ENCODE measurements at places on chromosomes 4 and X.

DNA sequence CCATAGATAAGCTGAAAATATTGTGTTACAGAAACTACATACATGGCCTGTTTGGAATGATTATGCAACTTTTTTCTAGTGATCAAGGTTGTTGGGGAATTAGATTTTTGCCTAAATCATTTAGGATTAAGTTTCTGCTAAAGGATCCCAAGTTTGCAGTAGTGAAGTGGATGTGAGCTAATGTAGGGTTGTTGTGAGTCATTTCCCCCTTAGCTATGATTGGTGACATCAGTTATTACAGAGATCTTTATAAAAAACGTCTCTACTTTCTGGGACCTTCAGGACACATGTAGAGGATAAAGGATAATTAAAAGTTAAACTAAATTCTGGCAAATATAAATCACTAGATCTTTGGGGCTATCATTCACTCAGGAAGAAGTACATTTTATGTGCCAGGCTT is 133.3 kb downstream of the GATB start:
- no peak for DNase-seq

DNA sequence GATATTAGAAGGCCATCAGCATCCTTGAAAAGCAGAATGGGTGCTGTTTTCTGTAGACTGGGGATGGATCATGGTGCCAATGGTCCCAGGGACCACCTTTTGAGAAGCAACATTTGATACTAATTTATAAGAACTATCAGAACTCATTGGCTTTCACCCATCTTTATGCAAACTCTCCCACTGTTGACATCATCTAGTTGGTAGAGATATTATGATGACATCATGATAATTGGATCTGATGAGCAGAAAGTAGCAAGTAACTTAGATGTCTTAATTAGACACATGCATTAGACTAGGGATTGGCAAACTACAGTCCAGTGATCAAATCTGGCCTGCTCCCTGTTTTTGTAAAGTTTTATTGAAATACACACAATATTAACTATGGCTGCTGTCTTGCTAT is 181.0 kb downstream of the DCHS2 start:
- no peak for DNase-seq

- no peak for DNase-seq
Observed at GRCh38 chrX:133151336-133151735, 54.4 kb upstream of the USP26 start.

DNA sequence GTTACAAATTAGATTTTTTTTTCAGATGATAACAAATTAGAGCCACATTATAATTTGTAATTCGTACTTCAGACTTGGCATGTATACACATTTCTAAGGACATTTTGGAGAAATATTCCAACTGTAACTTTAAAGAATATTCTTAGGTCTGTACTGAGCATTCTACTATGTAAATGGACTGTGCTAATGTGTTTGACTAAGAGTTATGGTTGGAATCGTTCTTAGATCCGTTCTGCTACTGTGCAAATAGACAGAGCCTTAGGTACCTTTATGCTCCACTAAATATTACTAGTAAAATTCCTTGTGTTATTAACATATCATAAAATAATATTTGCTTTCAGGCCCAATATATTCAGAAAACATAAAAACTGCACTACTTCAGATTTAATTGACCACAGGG is 1180.0 kb upstream of the TENM3 start:
- DNase-seq, result no peak

- DNase-seq, result no peak
Observed at GRCh38 chr4:137376312-137376711, 156.0 kb downstream of the PCDH18 start.

DNA sequence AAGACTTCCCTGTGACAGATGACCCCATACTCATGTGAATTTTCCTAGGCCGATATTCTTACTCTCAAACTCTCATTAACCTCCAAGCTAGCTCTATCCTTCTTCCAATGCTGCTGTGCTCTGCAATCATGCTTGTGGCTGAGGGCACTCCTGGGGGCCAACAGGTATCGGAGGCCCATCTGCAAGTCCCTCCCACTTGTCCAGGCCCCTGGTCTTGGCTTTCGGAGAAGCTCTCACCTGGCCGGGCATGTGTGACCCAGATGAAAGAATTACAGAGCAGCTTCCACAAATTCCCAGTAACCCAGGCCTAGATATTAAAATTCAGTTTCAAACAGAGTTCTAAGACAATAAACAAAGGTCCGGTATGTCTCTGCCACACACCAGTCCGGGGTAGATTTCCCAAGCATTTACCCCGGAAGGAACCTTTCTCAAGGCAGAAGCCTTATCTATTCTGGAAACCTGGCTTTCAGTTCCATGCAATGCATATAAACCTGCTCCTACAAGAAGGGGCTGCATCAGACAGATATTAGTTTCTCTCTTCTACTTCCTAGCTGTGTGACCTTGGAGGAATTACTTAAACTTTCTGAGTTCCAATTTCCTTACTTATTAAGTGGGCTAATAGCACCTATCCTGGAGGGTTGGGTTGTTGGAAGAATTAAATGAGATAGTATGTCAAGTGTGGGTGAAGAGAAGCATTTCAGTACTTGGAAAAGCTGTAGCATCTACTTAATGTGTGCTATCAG is 270.8 kb downstream of the PTTG2 start:
- DNase-seq, result no peak

GRCh38 chr4:151315212-151315886 is 10.1 kb downstream of the SH3D19 start:
- DNase-seq, result no peak

- DNase-seq, result no peak
Observed at GRCh38 chrX:149074398-149074797, 430.7 kb downstream of the IDS start.

DNA sequence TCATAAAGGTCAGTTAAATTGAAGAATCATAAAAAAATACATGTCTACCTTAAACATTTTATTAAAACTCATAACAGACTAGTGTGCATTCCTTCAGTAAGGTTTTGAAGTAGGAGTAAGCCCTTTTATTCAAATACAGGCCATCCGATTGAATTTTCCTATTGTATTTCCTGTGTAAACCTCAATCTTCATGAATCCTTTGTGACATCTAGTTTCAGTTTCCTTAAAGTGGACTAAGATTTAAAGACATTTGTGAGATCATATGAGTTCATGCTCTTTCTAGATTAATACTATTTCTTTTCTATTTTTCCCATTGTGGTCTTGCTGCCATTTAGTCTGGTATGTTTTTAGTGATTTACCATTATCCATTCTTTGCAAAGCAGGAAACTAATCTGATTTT is 644.7 kb upstream of the BOD1L1 start:
- no peak for DNase-seq

- no peak for DNase-seq
Observed at GRCh38 chrX:15946783-15947580, 92.4 kb upstream of the AP1S2 start.

DNA sequence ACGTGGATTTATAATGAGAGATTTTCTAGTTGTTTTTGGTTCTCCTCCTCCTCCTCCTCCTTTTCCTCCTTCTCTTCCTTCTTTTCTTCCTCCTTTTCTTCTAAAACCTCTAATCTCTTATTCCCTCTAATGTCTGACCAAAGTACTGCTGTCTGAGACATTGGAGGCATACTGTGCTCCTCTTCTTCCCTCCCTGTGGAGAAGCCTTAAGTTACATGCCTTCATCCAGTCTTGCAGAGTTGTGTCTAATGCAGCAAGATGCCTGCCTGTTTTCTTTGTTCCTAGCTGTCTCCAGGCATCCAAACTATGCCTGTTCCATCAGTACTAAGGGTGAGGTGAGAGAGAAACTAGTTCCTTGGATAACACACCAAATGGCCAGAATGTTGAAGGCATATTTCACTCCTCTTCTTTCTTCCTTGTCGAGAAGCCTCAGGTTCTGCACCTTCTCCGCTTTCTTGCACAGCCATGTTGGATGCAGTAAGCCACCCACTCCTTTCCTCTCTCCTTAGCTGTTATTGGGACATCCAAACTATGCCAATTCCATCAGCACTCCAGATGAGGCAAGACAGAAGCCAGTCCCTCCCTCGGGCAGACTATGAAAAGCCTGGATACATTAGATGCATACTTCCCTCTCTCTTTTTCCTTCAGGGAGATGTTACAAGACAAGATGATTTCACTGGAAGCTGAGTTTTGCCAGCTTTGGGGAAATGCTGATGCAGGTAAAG is 285.7 kb upstream of the TRAM1L1 start:
- no peak for DNase-seq
